ENCODE measurements at places on chromosomes 1 and 21. TPM values are rescaled to one million over a fixed set of nuclear protein-coding genes. Genes with fewer than 3 reads are reported as not detected.

LEPROT gene
- 19.6 TPM for total RNA-seq

RPS27 gene
- total RNA-seq, result 1,992 TPM

SPATA45 gene
- total RNA-seq, result 0.51 TPM

SLC25A24 gene
- 18.1 TPM for total RNA-seq

ZNF648 gene
- not detected for total RNA-seq

SPRR2A gene
- not detected for total RNA-seq

WNT9A gene
- total RNA-seq, result 0.07 TPM

S100B gene
- total RNA-seq, result not detected

LENEP gene
- 0.36 TPM for total RNA-seq

DNA sequence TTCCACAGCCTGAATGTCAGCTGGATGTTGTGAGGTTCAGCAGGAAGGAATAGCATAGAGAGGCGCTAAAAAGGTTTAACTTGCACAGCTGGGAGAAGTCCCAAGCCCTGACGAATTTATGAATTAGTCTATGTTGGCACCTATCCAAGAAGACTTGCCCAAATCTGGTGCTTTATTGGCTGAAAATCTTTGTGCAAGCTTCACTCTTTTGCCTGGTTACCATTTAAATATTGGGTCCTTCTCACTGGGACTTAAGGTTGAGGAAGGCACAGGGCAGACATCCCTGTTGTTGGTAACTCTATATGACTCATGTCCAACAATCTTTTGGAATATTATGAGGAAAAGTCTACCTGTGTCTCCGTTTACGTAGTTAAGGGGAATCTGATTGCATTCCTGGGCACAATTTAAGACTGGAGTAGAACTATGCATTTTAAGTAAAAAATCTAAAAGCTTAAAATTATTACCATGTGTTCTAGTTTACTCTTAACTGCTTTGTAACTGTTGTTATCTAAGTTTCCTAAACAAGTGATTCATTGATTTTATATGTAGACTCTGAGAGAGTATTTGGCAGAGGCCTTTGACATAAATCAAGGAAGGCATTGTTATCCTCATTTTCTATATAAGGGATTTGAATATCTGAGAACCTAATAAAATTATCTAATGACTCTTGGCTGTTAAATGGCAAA lies 181.7 kb upstream of the DPYD start:
- no peak overlapping the region for H3K4me3 ChIP-seq
- H3K36me3 ChIP-seq, result no peaks in the 10 kb centered on the region
- peaks cover 3% of the 10 kb centered on the region for H3K27me3 ChIP-seq
- no peaks in the 10 kb centered on the region for H3K4me1 ChIP-seq

- H3K27ac ChIP-seq, result no peak overlapping the region
- H3K4me1 ChIP-seq, result no peaks in the 10 kb centered on the region
- DNase-seq, result no peak
- no peak overlapping the region for H3K4me3 ChIP-seq
Measured at GRCh38 chr1:239874831-239875230, 216.9 kb upstream of the FMN2 start.

DNA sequence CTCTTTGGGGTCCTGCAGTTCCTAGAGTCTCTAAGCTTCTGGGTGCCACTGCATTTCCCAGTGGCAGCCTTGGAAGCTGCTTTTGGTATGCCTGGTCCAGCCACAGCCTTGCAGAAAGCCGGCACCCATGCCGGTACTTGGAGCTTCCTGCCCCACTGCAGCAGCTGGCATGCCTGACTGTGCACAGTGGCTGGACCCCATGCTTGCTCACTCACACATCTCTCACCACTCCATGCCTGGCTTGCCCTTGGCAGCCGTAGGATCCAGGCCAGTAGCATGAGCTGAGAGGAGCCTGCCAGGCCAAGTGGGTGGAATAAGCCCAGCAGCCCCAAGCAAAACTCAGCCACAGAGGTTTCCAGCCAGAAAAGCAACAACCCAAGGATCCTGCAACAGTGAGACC lies 20.3 kb upstream of the FNBP1L start:
- no peak for DNase-seq
- no peak overlapping the region for H3K4me3 ChIP-seq
- no peaks in the 10 kb centered on the region for H3K36me3 ChIP-seq
- H3K27ac ChIP-seq, result no peak overlapping the region

GRCh38 chr1:205568469-205569361 lies 63.1 kb downstream of the ELK4 start:
- no peak for DNase-seq
- no peak overlapping the region for H3K4me3 ChIP-seq
- H3K36me3 ChIP-seq, result no peaks in the 10 kb centered on the region
- H3K27me3 ChIP-seq, result peaks cover 23% of the 10 kb centered on the region

DNA sequence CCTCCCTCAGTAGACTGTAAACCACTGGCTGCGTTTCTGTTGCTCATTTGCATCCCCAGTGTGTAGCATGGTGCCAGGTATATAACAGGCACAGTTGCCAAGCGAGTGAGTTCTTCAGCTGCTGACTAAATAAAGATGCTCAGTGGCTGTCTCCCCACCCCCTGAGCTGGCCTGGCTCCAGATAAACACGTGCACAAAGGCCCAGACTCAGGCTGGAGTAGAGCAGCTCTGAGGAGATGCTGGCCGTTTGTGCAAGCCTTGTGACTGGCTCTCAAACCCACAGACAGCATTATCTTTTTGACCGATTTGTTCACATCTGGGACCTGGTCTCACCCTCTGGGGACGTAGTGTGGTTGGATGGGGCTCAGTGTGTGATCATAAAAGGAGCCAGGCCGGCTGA lies 7.1 kb downstream of the CHRNB2 start:
- no peaks in the 10 kb centered on the region for H3K4me1 ChIP-seq
- H3K4me3 ChIP-seq, result no peak overlapping the region
- no peaks in the 10 kb centered on the region for H3K27me3 ChIP-seq

DNA sequence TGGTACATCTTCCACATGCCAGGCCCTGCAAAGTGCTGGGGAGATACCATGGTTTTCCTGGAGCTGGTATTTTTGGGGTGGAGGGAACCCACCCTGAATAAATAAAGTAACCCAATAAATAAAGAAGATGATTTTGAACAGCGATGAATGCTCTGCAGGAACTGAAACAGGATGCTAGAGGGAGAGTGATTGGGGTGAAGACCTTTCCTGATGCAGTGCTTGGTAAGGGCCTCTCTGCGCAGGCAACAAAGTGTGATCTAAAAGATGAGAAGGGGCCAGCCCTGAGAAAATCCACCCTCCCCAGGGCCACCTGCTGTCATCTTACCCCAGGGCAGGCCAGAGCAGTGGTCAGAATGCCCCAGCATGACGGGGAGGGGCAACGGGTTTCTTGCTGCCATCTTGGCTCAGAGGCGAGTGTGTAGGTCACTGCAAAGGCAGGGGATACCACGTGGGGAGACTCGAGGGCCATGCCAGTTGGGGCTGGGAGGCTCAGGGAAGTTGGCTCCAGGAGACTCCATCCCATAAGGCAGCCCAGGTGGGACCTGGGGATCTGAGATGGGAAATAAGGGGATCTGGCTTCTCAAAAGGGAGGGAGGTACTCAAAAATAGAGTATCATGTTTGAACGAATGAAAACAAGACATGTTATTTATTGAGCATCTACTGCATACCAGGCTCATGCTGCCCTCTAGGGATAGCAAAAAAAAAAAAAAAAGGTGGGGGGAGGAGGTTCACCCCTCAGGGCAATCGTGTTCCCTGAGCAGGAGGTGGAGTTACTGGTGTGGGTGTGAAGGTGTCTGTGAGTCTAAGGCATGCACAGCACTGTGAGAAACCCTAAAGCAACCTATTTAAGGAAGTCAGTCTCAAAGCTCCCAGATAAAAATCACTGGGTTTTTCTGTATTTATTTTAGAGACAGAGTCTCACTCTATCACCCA lies 2.8 kb downstream of the SRARP start:
- H3K4me3 ChIP-seq, result no peak overlapping the region
- H3K36me3 ChIP-seq, result no peaks in the 10 kb centered on the region
- H3K27ac ChIP-seq, result no peak overlapping the region
- DNase-seq, result peak; percentile 25
- H3K27me3 ChIP-seq, result peaks cover 1% of the 10 kb centered on the region

- peak overlapping the region; percentile 97 for H3K27ac ChIP-seq
- H3K36me3 ChIP-seq, result peaks cover 68% of the 10 kb centered on the region
- DNase-seq, result no peak
- peak overlapping the region; percentile 83 for H3K4me3 ChIP-seq
- no peaks in the 10 kb centered on the region for H3K27me3 ChIP-seq
Measured at GRCh38 chr1:67427947-67428346, 2.3 kb downstream of the SERBP1 start.

DNA sequence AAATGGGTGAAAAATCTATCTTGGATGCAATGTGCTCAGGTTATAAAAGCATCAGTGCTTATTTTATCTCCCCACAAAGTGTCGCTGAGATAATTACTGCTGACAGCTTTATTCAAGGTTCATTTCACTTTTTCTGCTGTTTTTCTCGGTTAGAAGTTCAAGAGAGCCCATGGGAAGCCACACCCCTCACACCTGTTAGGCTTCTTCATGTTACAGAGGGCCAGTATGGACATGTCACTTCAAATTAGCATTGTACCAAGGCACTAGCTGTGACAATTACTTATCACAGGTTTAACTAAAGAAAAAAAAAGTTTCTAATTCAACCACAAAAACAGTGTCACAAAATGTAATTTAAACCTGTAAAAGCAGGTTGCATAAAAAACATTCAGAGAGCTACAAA lies 187.3 kb upstream of the DMRTA2 start:
- no peak overlapping the region for H3K27ac ChIP-seq
- H3K4me1 ChIP-seq, result peaks cover 7% of the 10 kb centered on the region
- peaks cover 5% of the 10 kb centered on the region for H3K36me3 ChIP-seq
- H3K27me3 ChIP-seq, result no peaks in the 10 kb centered on the region
- H3K4me3 ChIP-seq, result no peak overlapping the region
- no peak for DNase-seq

DNA sequence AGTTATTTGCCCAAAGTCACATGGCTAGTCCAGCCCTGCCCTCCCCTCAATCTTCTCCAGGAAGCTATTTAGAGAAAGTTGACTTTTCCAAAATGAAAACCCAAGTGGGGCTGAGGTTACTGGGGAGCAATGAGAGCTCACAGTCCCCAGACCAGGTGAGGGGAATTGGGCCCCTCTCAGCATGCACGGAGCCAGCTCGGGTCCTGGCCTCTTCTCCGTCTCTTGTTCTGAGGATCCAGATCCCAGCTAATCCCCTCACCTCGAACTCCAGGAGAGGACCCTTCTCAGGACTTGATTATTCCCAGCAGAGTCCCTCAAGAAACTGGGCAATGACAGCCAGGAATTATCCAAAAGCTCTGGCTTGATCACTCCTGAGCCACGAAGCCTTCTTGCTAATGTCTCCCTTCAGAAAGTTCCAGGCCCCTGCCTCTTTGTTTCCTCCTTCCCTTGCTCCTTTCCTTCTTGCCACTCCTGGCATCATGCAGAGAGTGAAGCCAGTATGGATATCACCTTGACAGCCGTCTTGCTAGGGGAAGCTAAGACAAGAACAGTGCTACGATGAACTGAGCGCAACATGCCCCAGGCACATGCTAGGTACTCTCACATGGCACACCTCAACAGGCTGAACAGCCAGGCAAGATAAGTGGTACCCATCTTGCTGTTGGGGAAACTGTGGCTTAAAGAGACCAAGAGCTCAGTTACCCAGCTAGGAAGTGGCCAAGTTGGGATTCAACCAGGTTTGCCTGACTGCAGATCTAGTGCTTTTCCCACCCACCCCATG lies 51.9 kb downstream of the KLHDC7A start:
- no peaks in the 10 kb centered on the region for H3K4me1 ChIP-seq
- peaks cover 15% of the 10 kb centered on the region for H3K27me3 ChIP-seq
- no peak overlapping the region for H3K4me3 ChIP-seq
- no peak for DNase-seq
- no peaks in the 10 kb centered on the region for H3K36me3 ChIP-seq

GRCh38 chr1:246824541-246824940 lies 100.3 kb downstream of the SCCPDH start:
- H3K27ac ChIP-seq, result no peak overlapping the region
- H3K4me1 ChIP-seq, result peaks cover 11% of the 10 kb centered on the region
- H3K27me3 ChIP-seq, result peaks cover 4% of the 10 kb centered on the region
- H3K4me3 ChIP-seq, result no peak overlapping the region
- H3K36me3 ChIP-seq, result peaks cover 6% of the 10 kb centered on the region

DNA sequence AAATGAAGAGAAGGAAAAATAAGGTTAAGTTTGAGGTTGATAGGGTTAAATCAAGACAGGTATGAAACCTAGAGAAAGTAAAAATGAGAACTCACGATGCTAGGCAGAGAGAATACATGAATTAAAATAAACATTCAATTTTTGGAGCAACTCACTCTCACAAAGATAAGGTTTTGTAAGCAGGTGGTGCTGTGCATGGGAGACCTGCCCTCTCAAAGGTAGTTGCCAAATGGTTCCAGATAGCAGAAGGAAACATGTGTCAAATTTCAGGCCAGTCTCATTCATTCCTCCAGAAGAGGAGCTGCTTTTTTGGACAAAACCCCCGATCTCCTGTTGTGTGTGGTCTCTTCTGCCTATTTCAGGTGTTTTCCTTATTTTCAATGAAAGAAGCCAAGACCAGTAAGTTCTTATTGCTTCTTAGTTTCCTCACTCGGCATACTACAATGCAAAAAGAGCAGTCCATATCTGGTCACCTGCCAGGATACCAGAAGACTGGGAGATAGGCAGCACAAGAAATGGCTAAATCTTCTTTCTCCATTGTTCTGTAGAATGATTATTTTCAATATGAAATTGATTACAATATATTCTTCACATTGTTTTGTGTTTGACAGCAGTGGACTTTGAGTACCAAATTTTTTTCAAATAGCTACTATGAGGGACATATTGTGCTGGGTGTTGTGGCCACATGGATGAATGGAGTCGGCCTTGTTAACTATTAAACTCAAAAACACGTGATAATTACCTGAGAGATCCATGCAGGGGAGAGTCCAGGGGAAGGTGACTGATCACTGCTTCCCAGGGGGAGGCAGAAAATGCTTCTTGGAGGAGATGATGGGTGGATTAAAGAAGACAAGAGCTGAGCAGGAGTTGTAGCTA lies 3.6 kb downstream of the CR1L start:
- no peak overlapping the region for H3K4me3 ChIP-seq
- no peak overlapping the region for H3K27ac ChIP-seq
- DNase-seq, result no peak
- H3K36me3 ChIP-seq, result no peaks in the 10 kb centered on the region
- H3K27me3 ChIP-seq, result peaks cover 5% of the 10 kb centered on the region

DNA sequence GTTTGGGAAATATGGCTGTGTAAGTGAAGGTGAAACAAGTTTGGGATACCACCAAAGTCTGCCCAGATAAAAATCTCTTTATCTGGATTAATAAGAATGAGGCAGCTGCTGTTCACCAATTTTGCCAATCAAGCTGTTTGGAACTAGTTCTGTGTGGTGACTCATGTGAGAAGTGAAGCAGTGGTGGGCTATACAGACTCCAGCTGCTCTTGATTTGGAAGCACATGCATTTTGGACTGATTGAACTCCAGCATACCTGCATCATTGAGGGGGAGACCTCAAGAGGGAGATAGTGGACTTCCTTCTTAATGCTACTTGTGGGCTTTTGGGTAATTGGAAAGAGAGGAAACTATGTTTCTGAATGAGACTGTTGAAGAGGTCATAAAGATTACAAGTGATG lies 99.2 kb upstream of the B3GALT2 start:
- H3K27ac ChIP-seq, result no peak overlapping the region
- H3K27me3 ChIP-seq, result no peaks in the 10 kb centered on the region
- peaks cover 8% of the 10 kb centered on the region for H3K4me1 ChIP-seq
- H3K36me3 ChIP-seq, result no peaks in the 10 kb centered on the region

- no peaks in the 10 kb centered on the region for H3K36me3 ChIP-seq
- DNase-seq, result no peak
- no peak overlapping the region for H3K27ac ChIP-seq
Measured at GRCh38 chr1:29499104-29499650, 262.9 kb downstream of the PTPRU start.

GRCh38 chr1:110864287-110864686 lies 8.7 kb upstream of the CD53 start:
- peaks cover 2% of the 10 kb centered on the region for H3K27me3 ChIP-seq
- peaks cover 23% of the 10 kb centered on the region for H3K36me3 ChIP-seq
- peaks cover 28% of the 10 kb centered on the region for H3K4me1 ChIP-seq
- H3K4me3 ChIP-seq, result no peak overlapping the region
- no peak for DNase-seq
